ENCODE measurements at places on chromosomes 4 and X.

GRCh38 chr4:177573507-177573906 lies 131.3 kb upstream of the AGA start:
- DNase-seq = peak; percentile 9

DNA sequence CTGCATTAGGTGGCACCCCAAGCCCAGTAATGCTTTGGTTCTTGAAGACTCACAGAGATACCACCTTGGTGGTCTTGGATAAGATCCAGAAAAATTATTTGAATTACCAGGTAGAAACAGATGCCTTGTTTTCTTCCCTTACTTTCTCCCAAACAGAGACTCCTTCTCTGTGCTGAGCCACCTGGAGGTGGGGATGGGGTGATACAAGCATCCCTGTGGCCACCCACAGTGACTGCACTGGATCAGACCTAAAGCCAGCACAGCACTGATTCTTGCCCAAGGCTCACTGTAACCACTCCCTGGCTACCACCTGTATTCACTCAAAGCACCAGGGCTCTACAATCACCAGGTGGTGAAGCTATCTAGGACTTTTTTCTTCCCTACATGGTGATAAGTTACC lies 156.8 kb downstream of the TEX13A start:
- DNase-seq = no peak

- no peak for DNase-seq
Measured at GRCh38 chr4:15240764-15241163, 187.1 kb upstream of the C1QTNF7 start.

- DNase-seq = no peak
Measured at GRCh38 chr4:1052231-1052671, 40.8 kb downstream of the FGFRL1 start.

DNA sequence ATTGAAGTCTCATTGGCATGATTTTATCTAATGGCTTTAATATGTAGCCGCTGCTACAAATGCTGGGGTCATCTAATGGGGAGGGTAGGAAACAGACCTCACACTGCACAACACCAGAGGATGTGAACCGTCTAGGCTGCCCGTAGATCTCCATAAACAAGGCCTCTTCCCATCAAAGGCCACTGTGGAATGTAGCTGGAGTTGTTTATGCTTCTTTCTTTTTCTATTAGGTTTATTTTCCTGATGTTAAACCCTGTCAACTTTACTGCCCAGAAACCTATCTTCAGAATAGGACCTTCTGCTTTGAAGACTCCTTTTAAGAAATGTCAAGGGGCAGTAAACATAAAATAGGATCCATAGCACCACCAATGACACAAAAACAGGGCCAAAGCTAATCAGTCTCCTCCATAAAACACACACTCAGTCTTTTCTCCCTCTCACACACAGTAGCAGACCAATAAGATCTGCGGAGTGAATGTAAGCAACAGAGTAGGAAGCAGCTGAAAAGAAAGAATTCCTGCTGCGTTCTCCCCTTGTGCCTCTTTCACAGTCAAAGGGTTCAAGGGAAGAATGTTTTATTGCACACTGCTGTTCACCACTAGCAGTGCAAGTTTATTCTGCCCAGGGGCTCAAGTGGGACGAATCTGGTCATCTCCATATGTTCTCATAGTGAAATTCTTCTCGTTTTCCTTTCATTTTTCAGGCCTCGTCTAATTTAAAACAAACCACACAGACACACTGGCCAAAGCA lies 72.2 kb downstream of the MAML3 start:
- no peak for DNase-seq

GRCh38 chr4:185869427-185869826 lies 57.4 kb upstream of the SORBS2 start:
- no peak for DNase-seq

GRCh38 chr4:87971866-87972265 lies 3.6 kb upstream of the SPP1 start:
- DNase-seq = no peak

DNA sequence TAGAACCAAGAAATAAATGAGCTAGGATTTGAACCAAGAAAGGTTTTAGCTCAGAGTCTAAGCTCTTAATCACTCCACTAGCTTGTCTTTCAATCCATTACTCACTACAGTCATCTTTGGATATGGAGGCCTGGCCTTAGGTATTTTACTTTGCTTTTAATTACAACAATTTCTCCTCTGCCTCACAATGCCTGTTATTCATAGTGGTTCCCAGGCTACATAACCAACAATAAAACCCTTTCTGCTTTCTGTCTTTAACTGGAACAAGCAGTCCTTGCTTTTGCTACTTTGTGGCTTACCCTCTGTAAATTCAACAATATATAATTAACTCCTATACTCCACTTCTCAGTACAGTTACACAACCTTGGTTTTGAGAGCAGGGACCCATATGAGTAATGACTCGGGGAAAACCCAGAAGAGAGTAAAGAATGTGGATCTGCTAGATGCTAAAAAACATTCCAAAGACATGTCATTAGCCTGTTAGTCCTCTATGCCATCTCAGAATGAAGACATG lies 94.7 kb upstream of the NAP1L5 start:
- DNase-seq = peak; percentile 75

DNA sequence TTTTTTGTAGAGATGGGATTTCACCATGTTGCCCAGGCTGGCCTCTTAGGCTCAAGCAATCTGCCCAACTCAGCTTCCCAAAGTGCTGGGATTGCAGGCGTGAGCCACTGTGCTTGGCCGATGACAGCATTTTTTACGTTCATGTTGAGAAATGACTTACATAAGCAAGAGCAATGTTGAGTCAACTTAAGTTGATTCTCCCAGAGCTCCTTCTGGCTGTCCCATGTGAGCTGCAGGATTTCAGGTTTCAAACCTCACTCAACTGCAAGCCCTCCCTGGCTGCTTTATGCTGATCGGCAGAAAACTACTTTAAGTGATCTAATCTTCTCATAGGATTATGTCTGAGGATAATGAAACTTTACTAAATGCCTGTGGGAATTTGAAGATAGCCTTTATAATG lies 86.8 kb downstream of the GC start:
- no peak for DNase-seq

DNA sequence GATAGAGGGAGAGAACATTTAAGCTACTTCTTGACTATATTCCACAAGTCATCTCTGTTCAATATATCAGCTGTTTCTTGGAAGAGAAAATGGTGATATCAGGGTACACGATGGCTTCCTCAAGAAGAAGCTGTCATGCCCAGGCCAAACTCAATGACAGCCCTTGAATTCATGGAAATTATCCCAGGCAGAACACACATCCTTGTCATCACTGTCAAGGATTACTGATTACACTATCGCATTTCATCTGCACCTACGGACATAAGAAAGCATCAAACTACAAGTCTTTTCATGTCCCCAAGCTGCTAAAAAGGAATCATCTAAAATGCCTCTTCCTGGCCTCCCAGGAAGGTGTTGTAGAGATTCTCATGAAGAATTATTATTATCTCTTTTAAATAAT lies 165.2 kb upstream of the SLC7A11 start:
- DNase-seq = no peak

- no peak for DNase-seq
Measured at GRCh38 chr4:136768925-136769275, 763.4 kb downstream of the PCDH18 start.

GRCh38 chr4:188452097-188452496 lies 312.9 kb downstream of the TRIML1 start:
- no peak for DNase-seq

GRCh38 chr4:53914313-53915016 lies 149.9 kb downstream of the CHIC2 start:
- DNase-seq = peak; percentile 88

DNA sequence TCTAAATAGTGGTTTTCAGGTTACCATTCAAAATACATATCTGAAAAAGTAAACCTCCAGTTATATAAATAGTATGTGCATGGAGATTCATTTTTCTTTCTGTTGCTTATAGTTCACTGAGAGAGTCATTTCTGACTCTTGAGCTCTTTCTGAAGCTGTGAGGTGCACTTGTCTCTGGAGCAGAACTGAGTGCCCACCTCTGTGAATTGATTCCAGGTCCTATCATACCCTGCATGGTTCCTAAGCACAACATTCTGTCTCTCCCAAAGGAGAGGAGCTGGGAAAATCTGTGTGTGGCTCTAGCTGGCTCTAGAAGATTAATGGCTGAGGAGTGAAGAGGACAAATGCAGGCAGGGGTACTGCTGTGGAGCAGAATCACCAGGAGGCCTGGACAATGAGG lies 161.6 kb upstream of the HCCS start:
- no peak for DNase-seq

DNA sequence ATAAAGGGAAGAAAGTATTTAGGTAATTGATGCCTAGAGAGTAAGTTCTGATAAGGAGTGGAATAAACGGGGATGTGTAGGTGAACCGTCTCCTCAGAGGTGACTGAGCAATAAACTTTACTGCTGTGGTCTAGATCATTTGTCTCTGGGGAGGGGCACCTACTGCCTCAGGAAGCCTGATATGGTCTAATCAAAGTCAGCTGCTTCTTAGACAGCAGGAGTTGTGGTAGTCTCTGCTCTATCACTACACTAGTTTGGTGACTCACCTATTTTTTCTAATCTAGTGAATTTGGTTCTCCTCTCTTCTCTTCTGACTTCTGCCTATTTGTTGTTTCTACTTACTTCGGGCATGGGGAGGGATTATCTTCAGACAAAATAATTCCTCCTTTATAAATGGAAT lies 95.1 kb upstream of the STIM2 start:
- DNase-seq = no peak

DNA sequence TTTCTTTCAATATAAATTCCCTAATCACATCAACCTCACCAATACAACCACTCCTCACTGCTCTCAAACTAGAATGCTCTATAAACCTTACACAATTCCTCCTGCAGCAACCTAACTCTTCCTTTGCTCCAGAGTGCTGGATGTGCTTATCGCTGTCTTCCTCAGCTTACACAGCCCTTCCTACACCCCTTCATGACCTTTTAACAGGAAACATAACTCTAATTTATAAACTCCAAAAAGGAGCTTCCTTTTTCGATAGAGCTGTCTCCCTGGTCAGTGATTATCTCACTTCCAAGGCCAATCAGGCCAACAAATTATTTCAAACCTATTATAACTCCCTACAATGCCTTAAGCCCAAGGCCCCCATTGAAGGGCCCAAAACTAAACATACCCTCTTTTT lies 78.8 kb downstream of the COQ2 start:
- DNase-seq = peak; percentile 47

DNA sequence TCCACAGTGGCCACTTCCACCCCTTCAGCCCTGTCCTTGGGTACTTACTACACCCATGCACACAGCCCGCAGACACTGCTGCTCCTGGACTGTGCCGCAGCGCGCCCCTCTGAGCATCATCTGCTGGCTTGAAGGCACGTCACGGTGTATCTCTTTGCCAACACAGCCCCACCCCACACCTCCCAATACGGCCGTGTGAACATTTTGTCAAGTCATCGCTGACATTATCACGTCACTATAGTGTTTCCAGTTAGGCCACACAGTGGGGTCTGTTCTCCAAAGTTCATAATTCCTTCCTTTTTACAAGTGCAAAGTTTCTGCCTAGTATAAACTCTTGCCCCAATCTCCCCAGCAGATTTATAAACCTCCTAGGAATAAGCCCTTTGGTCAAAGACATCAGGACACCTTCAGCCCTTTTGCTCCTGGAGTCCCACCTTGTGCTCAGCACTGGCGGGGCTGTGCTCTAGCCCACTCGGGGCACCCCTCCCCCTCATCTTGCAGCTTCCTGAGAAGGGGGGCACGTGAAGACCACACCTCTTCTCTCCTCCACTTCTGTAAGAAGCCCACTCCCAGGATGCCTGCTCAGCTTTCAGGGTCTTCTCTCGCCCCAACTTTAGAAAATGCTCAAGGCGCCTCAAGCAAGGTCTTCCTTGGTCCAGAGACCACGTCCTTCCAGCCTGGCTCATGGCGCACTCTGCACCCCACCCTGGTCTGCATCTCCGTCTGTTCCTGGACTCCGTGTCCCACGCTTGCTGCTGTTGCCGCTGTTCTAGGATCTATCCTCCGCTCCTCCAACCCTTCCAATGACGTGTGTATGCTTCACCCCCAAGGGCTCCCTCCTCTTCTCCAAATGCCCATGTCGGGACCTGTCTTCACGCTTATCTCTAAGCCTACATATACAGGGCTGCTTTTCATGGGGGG lies 7.2 kb downstream of the FAM53A start:
- DNase-seq = no peak

GRCh38 chrX:150753357-150753756 lies 60.2 kb downstream of the MTMR1 start:
- no peak for DNase-seq

DNA sequence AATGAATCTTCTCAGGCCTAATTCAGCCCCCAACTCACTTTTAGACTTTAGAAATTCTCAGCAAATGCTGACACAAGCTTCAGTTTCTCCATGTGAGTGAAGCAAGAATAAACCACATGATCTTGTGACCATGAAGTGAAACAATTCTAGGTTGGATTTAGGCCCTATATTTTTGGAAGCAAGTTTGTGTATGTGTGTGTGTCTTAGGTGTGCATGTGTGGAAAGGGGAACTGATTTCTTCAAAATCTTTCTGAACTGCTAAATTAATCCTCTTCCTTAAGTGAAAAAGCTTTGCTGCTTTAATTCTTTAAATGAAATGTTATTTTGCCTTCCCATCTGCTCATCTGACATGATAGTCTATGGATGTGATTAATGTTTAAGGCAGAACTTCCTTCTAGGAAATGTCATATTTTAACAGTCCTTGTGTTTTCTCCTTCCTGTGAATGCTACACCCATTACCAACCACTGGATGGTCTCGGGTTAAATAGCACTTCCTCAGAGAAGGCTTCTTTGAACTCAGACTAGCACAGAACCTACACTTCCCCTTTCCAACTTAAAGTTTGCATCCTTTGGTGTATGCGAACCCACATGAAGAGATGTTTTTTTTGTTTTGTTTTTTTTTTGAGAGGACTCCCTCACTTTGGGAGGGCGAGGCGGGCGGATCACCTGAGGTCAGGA lies 1.2 kb upstream of the TMEM144 start:
- peak; percentile 82 for DNase-seq

DNA sequence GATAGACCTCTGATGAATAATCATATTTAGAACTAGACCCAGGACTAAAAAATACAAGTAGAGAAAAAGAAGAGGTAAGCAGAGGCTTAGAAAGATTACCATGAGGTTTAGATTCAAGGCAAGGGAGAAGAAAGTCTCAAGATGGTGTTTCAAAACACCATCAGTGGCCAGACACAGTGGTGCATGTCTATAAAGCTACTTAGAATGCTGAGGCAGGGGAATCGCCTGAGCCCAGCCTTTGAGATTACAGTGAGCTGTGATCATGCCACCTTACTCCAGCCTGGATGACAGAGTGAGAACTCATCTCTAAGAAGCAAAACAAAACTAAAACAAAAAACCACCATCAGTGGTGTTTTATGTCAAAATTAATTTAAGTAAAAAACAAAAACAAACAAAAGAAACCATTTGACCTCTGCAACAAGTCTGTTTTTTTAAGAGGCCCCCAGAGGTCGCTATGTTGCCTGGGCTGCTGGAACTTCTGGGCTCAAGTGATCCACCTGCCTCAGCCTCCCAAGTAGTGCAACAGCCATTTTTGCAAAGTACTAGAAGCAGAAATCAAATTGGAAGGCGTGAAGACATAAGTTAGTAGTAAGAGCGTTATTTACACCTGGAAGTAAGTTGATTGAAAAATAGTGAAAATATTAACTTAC lies 784.3 kb downstream of the ADGRL3 start:
- no peak for DNase-seq

Measured in suppressor macrophage treated with lipopolysaccharide for 4 hours (primary cell).